Ureter (tissue), 1 donor: ENCODE measurements at places on chromosomes 4 and X. TPM values are rescaled to one million over a fixed set of nuclear protein-coding genes. Genes with fewer than 3 reads are reported as not detected.

Gene SPANXN4
- total RNA-seq = not detected

DNA sequence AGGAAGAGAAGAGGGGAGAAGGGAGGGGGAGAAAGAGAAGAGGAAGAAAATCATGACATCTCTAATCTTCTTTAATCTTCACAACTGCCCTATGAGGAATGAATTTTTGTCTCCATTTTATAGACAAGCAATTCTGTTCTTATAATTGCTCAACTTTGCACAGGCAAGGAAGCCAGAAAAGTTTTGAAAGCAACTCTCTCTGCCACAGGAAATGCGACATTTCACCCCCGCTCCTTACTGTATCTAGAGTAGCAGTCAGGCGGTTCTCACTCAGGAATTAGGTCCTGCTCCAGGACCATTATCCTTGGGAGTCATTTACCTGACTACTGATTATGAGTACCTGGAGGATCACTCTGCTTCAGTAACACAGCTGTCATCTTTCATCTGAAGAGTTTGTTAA, 69.2 kb upstream of the FAM9A start:
- no peak for DNase-seq

DNA sequence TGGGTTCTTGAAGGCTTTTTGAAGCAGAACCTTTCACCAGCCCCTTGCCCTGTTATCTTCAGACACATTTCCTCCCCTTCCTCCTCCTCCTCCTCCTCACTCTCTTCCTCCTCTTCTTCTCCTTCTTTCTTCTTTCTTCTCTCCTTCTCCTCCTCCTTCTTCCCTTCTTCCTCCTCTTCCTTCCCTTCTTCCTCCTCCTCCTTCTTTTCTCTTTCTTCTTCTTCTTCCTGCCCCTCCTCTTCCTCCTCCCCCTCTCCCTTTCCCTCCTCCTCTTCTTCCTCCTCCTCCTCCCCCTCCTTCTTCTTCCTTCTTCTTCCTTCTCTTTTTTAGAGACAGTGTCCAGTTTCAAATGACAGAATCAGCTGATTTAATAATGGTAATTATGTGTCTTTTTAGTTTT, 226.0 kb downstream of the DKK2 start:
- no peak for DNase-seq

Gene ABCG2
- total RNA-seq = 6.3 TPM

DNA sequence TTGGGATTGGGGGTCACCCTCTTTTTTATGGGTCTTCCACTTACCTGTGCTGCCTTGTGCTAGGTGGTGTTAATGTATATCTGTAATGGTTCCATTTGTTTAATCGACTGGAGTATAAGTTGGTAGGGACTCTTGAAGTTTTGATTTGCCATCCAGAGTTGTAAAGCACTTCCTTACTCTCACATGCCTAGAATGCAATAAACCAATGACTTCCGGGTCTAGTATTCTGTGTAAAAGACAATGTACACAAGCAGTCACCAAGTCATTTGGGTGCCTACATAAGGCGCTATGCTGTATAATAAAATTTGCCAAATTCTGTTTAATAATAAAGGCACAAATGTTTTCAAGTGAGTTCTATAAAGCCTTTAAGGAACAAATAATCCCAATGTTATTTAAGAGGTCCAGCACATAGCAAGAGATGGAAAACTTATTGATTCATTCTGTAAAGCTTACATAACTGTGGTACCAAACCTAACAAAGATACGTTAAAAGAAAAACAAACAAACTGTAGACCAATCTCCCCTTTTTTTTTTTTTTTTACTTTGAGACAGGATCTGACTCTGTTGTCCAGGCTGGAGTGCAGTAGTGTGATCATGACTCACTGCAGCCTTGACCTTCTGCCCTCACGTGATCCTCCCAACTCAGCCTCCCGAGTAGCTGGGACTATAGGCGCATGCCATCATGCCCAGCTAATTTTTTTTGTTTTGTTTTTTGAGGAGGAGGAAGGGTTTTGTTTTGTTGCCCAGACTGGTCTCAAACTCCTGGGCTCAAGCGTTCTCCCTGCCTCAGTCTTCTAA, 41.5 kb upstream of the HPRT1 start:
- DNase-seq = no peak

- DNase-seq = no peak
These were observed 144.9 kb downstream of the FHIP1A start for GRCh38 chr4:151553874-151554273.

DNA sequence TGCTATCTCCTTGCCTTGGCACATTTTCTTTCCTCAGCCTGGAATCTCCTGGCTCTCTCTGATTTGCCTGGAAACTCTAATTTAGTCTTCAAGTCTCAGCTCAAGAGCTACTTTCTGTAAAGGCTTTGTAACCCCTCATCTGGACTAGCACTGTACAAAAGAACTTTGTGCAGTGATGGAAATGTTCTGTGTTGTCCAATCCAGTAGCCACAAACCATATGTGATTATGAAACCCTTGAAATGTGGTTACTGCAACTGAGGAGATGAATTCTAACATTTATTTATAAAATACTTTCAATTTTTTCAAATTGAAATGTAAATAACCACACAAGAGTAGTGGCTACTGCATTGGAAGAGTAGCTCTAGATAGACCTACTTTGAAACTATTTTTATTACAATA, 66.6 kb upstream of the HS3ST1 start:
- no peak for DNase-seq

GRCh38 chr4:181581983-181582382, 661.2 kb upstream of the TENM3 start:
- no peak for DNase-seq

DNA sequence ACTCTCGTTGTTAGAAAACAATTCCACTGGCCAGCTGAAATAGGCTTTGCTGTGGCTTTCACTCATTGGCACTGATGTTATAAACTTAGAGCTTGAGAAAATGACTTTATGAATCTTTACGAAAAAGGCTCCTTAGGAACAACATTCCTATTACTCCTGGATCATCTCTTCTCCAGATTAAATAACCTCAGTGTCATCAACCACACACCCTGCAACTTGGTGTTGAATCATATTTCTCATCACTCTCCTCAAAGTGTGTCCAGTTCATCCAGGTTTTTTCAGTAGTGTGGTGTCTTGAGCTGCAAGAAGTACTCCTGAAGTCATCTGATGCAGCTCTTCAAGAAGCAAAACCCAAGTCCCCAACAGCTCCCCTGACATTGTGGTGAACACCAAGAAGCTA, 28.1 kb upstream of the ANOS1 start:
- no peak for DNase-seq

DNA sequence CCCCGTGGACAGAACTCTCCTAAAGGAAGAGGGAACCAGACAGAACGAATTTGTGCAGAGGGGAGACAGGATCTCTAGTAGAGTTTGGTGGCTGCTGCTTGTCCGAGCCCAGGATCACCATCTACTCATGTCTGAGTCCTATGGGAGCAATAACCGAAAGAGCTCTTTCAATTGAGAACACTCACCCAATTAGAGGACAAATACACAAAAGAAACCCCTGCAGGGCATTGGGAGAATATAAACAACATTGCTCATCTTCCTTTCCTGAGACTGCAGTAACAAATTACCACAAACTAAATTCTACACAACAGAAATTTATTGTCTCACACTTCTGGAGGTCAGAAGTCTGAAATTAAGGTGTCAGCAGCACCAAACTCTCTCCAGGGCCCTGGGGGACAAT, 65.6 kb downstream of the SPINK2 start:
- no peak for DNase-seq

- no peak for DNase-seq
These were observed 8.6 kb upstream of the TKTL2 start for GRCh38 chr4:163482190-163482589.

DNA sequence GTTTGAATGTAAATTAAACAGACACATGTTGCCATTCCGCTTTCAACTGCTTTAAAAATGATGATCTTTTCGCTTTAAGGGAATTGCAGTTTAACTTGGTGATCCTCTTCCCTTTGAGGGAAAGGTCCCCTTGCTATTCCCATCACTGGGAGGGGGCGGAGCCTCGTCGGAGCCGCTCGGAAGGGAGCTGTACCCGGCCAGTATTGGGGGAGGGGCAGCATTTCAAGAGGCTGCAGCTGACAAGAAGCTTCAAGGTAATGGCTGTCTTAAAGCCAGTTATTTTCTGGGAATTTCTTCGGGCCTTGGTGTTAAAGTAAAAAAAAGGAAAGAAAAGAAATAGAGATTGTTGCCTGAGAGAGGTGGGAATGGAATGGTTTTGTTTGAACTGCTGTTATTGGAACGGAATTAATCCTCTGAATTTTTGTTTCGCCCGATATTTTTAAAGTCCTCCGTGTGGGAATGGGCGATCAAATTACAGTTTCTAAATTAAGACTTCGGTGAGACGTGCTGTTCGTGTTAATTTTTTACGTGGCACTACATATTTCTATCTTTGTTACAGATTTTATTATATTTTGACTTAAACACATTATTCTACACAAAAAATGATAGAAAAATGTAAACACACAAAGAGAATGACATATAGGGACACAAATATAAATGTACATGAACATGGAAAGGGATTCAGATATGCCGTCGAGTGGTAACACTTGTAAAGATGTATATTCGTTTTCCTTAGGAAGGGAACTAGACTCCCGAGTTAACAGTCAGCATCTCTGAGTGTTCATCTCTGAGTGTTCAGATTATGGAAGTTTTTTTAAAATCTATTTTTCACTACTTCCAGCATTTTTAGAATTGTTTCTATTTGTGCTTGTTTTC, 9.2 kb downstream of the PWWP3B start:
- DNase-seq = no peak

GRCh38 chrX:10423716-10424115, 196.7 kb downstream of the MID1 start:
- no peak for DNase-seq

DNA sequence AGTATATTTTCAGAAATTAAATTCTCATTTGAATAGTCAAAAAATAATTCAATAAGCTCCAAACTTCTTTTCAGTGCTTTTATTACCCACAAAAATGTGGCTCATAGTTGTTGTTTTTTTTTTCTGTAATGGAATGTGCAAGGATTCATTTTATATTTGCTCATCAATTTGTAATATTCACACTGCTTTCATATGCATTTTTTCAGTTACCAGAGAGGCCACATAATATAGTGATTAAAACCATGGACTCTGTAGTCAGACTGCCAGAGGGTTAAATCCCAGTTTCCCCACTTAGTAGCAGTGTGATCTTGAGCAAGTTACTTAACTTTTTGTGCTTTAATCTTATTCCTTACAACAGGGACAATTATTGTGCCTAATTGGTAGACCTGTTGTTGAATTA, 64.5 kb downstream of the FAM9B start:
- no peak for DNase-seq

Gene PLK4
- 4.7 TPM for total RNA-seq

DNA sequence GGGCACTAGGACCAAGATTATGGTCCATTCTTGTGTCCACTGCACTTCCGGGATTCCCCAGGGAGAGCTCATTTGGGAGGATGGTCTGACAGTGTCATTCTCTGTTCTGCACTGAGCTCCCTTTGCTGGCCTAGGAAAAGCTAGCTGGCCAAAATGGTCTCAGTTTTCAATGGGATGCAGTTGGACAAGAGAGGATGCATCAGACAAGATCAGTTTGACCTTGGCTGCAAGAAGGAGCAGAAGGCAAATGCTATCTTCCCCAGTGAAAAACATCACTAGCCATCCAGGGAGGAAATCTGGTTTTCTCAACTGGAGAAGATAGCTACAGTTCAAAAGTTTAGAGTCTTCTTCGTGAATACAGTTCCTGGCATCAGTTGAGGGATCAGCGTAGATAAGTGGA, 221.1 kb downstream of the PTTG2 start:
- no peak for DNase-seq

GRCh38 chr4:110516106-110516922, 40.4 kb downstream of the ENPEP start:
- DNase-seq = peak; percentile 84

DNA sequence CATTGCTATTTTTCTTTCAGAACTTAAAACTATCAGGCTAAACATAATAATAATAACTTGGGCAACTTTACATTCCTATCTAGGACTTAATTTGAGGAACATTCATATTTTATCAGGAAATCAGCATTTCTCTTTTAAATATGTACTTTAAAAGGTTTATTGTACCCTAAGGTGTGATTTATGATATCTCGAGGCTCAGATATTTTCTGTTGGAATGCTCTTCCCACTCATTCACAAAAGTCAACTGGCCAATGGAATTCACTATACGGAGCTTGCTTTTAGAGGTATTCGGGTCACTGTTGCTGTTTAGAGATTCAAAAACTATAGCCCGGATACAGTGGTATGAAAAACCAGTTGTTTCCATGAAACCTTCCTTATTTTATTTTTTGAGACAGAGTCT, 328.3 kb downstream of the GBA3 start:
- DNase-seq = no peak
